ENCODE measurements at places on chromosomes 7 and 10.
A peak's percentile ranks its signal among the peaks of the same experiment; 100 is the strongest.

GRCh38 chr7:19336836-19337383 is 191.7 kb upstream of the FERD3L start:
- DNase-seq, result no peak

- no peak for DNase-seq
Measured at GRCh38 chr7:114343949-114344708, 70.5 kb upstream of the FOXP2 start.

DNA sequence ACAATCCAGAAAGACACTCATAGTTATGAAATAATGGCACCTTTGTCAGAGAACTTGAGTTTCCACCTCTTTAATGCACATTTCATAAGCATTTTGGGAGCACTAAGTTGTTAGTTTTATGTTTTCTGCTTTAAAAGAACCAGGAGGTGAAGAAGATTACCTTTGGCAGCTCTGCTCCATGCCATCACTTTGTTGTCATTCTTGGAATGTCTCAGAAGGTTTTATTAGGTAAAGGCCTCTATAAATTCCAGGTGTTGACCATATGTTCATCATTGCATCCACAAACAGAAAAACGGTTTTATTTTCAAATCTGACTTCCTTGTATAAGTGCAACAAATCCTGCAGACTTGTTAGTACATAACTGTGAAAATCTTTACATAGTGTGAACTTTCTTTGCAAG is 424.8 kb downstream of the MDFIC start:
- DNase-seq, result no peak

DNA sequence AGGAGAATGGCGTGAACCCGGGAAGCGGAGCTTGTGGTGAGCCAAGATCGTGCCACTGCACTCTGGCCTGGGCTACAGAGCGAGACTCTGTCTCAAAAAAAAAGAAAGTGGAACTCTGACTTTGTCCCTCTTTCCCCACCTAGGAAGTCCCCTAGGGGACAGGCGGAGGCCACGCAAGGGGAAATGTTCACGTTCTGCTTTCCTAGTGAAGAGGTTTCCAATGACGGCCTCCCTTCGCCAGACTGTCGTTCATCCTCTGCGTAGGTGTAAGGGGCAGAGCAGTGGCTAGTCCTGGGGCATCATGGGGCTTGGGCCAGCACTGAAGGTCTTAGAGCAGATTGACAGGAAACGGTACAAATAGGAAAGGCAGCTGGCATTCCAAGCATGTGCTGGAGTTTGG is 30.6 kb downstream of the SUFU start:
- DNase-seq, result no peak

- DNase-seq, result peak; percentile 20
Measured at GRCh38 chr7:155808549-155809331, 3.5 kb downstream of the SHH start.

DNA sequence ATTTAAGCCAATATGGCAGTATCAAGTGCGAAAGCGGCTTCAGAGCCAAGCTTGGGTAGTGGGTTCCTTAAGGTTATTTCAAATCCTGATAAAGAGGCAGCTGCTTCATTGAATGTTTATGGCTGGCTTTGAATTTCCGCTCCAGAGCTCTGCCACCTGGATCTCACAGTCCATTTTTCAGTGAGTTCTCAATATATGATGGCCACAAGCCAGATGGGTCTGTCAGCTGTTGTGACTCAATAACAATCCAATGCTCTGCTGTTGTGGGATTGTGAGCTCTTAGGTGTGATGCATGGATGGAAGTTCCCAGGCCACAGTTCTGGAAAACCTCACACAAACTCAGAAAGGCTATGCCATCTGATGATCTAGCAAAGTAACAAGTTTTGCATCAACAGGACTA is 743.8 kb upstream of the LRRN3 start:
- DNase-seq, result no peak

GRCh38 chr7:18831943-18832342 is 285.5 kb downstream of the TWIST1 start:
- no peak for DNase-seq

DNA sequence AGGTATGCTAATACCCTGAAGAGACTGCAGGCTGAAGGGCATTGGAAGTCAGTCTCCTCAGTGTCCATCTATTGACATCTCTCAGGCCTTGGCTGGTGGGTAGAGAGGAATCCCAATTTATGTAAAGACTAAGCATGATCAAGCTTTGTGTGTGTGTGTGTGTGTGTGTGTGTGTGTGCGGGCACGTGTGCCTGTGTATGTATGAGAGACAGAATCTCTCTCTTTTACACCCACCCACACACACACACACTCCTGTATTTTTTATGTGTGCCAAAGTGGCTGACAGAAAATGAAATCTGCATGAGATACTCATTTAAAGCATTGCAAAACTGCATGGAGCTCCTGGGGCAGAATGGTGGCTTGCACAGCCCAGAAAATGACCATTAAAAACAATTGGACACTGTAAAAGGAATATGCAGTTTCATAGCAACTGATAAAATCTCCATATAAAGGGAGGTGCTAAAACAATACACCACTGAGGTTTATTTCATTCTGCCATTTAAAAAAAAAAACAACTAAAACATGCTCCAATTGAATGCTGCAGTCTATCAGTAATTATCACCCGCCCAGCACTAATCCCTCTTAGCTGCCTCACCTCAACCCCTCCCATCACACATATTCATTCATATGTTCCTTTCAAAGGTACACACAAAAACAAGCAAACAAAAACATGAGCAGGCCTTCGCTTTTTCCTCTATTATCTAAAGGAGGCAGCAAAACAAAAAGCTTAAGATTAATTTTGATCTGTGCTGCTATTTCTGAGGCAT is 385.0 kb downstream of the KCNMA1 start:
- DNase-seq, result no peak

GRCh38 chr10:22625516-22626290 is 88.7 kb downstream of the PIP4K2A start:
- peak; percentile 12 for DNase-seq

DNA sequence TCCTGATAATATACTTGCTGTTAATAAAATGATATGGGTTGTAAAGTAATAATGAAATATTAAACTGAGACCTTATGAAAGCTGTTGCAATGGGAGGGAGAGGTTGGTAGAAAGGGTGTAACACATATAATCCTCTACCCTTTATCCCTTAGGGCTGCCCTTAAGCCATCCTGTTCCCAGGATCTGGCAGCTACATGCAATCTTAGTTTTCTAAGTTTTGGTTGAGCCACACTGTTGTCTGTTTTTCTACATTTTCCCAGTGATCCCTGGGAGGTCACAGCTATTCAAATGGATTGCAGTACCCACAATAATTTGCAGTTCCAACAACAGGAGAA is 6.3 kb downstream of the COA1 start:
- no peak for DNase-seq

DNA sequence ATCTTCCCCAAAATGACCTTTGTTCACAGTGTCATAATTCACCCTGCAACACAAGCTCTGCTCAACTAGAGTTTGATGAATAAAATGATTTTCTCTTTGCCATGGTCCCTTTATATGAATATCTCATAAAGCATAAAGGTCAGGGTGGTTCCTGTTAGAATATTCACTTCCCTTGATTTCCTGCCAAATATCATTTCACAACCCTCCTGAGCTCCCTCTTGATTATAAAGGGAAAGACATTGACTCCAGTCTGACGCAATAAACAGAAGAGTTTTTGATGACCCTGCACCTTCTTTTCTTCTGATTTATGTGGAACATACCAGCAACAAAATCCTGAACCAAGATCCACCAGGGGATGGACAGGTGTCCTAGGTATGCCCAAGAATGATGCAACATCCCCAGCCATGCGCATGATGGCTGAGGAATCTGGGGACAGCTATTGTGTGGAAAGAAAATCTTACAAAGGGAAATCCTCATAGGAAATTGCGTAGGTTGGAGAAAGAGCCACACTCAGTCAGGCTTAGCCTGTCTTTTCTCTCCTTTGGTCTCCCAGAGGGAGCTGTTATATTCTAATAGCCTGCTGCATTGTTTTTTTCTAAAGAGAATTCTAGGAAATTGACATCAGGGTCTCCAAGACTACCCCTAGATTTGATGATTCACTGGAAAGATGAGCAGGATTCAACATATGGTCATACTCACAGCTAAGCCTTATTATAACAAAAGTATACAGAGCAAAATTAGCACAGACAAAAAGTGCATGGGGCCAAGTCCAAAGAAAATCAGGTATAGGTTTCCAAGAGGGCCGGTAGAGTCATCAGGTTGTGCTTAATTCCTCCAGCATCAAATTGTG is 18.8 kb downstream of the IFIT3 start:
- DNase-seq, result no peak

- DNase-seq, result no peak
Measured at GRCh38 chr7:140542228-140542603, 62.9 kb upstream of the MKRN1 start.

- DNase-seq, result no peak
Measured at GRCh38 chr10:36677431-36677768, 448.0 kb upstream of the ANKRD30A start.

DNA sequence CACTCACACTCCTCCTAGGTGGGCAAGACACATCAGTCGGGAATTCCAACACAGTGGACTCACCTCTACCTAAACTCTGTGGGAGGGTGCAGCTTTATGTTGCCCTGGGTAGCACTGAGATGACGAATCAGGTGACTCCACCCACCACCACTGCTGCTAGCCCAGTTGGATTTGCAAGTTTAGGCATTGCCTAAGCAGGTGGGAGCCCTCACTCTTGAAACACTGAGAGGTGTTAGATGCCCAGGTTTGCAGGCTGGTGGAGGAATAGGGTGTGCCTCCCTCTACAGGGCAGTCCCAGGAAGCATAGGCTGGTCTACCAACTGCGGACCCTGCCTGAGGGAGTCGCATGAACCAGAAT is 708.9 kb downstream of the POM121L12 start:
- no peak for DNase-seq

GRCh38 chr7:57579454-57579853 is 129.5 kb downstream of the ZNF716 start:
- DNase-seq, result no peak

Measured in kidney glomerular epithelial cell (primary cell).